ENCODE measurements at places on chromosomes 13 and 19.

- DNase-seq = no peak
These were observed 1.8 kb upstream of the NEK3 start for GRCh38 chr13:52161181-52161646.

DNA sequence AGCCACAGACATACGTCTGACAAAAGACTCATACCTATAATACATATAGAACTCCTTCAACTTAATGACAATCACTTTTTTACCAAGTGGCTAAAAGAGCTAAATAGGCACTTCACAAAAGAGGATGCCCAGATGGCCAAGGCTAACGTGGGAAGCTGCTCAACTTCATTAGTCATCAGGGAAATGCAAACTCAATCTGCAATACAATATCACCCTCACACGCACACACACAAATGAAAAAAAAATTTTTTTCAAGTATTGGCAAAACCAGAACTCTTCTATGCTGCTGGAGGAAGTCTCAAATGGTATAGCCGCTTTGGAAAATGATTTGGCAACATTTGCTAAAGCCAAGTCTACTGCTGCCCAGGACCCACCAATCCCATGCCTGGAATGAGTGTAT is 14.6 kb upstream of the DNMT1 start:
- no peak for DNase-seq

DNA sequence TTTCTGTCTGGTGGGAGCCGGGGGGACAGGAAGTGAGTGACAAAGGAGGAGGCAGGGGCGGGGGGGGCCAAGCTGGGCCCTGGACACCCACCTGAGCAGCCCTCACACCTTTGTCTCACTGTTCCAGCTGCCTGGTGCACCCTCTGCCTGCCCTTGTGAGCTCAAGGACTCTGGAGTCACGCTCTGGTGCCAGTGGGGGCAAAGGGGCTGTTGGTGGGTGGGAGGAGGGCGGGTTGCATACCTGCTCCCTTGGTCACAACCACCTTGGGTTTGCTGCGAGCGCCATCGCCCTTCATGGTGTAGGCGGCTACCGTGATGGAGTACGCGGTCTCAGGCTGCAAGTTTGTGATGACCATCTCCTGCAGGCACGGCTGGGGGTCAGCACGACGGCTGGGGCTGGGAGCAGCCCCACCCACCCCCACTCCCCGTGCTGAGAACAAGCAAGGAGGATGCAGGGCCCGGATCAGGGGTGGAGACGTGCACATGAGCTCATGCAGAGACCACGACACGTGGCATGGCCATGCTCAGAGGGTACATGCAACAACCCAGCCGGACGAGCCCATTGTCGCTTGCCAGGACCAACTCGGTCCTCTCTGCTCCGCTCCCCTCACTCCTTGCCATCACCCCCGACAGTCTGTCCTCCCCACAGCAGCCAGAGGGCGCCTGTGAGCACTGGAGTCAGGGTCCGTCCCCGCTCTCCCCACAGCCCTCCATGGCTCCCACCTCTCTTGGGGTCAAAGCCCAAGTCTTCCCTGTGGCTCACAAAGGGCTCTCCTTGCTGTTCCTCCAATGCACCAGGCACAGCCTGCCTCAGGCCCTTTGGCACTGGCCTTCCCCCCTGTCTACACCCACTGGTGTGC is 114.9 kb downstream of the PTPRS start:
- peak; percentile 22 for DNase-seq

GRCh38 chr13:111461445-111462149 is 141.2 kb downstream of the TEX29 start:
- DNase-seq = no peak

All from hematopoietic multipotent progenitor cell treated with erythropoietin and hydrocortisone succinate and interleukin-3 and kit ligand, for 6 days (in vitro differentiated cells).